ENCODE measurements at places on chromosomes 5 and 9. TPM values are rescaled to one million over a fixed set of nuclear protein-coding genes. Genes with fewer than 3 reads are reported as not detected.

The SVEP1 gene
- total RNA-seq = not detected

The POLK gene
- total RNA-seq = 30.0 TPM

The SCAI gene
- 25.4 TPM for total RNA-seq

The C9orf152 gene
- not detected for total RNA-seq

The KCNV2 gene
- total RNA-seq = not detected

The SPACA9 gene
- 5.7 TPM for total RNA-seq

The SLC1A3 gene
- not detected for total RNA-seq

The FOXD4L5 gene
- total RNA-seq = 1.5 TPM

The PCDHB13 gene
- total RNA-seq = not detected

The MSX2 gene
- not detected for total RNA-seq

The BBLN gene
- 66.9 TPM for total RNA-seq

The PCDHA13 gene
- total RNA-seq = not detected

The GRIN1 gene
- total RNA-seq = 0.55 TPM

The ZNF883 gene
- total RNA-seq = not detected

The GRAMD2B gene
- total RNA-seq = not detected

The WNT8A gene
- total RNA-seq = not detected

The HAPLN1 gene
- total RNA-seq = not detected

The PLEKHG4B gene
- total RNA-seq = 0.31 TPM

The SPINK7 gene
- not detected for total RNA-seq

The SEPTIN8 gene
- total RNA-seq = 12.8 TPM

The CA9 gene
- not detected for total RNA-seq

The DOCK2 gene
- total RNA-seq = 196 TPM

The IL31RA gene
- total RNA-seq = not detected

The SCGB3A2 gene
- total RNA-seq = not detected

The MOB3B gene
- 0.04 TPM for total RNA-seq

The GZMA gene
- total RNA-seq = not detected

The AK8 gene
- 0.27 TPM for total RNA-seq

The IZUMO3 gene
- not detected for total RNA-seq

The OR2V1 gene
- total RNA-seq = not detected

The ARID3C gene
- 0.44 TPM for total RNA-seq

The GFRA3 gene
- not detected for total RNA-seq

The DRD1 gene
- not detected for total RNA-seq

The SLC36A3 gene
- total RNA-seq = not detected

The C9orf50 gene
- not detected for total RNA-seq

The EFNA5 gene
- 3.6 TPM for total RNA-seq

The BRINP1 gene
- not detected for total RNA-seq

The NAIP gene
- 14.0 TPM for total RNA-seq

The NUTM2G gene
- not detected for total RNA-seq

The PCDHGB3 gene
- 6.1 TPM for total RNA-seq

The TBC1D13 gene
- 18.9 TPM for total RNA-seq

The GPR21 gene
- 4.1 TPM for total RNA-seq

The AJM1 gene
- 5.1 TPM for total RNA-seq

The MEIKIN gene
- total RNA-seq = not detected

The C9 gene
- total RNA-seq = not detected

The NFIB gene
- total RNA-seq = 24.5 TPM

The SOX30 gene
- total RNA-seq = 0.29 TPM

The SHROOM1 gene
- total RNA-seq = 2.4 TPM
